ENCODE measurements at places on chromosomes 4 and X.

DNA sequence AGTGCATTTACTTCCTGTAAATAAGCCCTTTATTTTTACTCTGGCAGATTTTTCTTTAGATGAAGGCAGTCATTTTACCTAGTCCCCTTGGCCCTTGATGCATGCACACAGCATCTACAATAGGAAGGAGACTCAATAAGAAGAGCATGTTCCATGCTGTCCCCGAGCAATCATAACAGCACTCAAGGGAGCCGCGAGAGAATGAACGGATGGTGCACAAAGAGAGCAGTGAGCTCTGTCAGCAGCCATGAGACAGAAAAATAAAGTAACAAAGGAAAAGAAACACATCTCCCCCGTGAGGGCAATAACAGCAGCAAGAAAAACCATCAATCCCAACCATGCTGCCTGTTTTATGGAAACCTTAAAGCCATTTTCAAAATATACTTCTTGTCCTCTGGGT lies 11.9 kb downstream of the SMIM31 start:
- DNase-seq, result no peak

DNA sequence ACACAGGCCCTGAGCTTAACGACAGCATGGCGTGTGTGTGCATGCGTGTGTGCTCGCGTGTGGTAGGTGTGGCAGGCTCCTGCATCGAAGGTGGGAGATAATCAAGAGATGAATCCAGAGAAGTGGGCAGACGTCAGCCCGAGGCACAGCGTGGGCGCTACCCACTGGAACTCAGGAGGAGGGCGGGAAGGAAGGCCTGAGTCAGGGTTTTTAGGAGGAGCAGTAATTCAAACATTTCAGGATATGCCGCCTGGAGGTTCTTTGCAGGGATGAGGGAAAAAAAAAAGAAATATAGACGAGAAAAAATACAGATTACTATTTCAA lies 66.3 kb upstream of the STX18 start:
- no peak for DNase-seq

GRCh38 chrX:45769761-45770582 lies 569.3 kb upstream of the DIPK2B start:
- peak; percentile 91 for DNase-seq

GRCh38 chr4:171983935-171984805 lies 171.0 kb downstream of the GALNTL6 start:
- DNase-seq, result no peak

DNA sequence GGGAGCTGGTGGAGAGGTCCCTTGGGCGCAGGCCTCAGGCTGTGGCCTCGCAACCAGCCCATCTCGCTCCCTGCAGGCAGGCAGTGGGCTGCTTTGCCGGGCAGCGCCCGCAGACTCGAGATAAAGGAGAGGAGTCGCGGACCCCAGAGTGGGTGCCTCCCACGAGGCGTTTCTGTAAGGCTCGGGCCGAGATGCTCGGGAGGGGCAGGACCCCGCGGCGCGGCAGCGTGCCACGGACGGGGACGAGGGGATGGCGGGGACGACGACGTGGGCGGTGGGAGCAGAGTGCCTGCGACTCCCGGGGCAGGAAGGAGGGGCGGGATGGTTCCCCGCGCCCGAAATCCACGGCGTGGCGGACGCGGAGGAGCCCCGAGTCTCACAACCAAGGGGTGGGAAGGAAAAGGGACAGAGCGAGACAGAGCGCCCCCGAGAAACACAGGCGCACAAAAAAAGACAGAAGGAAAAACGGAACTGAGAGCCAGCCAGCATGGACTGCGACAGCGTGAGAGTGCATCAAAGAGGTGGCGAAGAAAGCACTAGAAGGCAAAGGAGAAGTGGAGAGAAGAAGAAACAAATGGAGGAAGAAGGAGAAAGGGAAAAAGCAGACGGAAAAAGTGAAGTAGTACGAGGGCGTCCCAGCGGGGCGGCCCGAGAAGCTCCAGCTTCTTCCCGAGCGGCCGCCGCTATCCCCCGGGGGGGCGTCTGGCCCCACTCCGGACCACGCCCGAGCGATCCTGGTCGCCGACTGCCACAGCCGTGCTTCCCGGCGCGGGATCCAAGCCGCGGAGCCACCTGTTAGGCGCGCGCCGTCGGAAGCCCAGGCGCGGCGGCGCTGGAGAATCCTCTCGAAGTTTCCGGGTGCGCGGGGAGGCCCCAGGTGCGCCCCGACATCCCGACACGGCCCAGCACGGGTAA lies 1.5 kb downstream of the BEND4 start:
- DNase-seq, result no peak

GRCh38 chr4:2177443-2178093 lies 64.4 kb downstream of the HAUS3 start:
- peak; percentile 10 for DNase-seq

GRCh38 chr4:7237873-7238272 lies 45.5 kb downstream of the SORCS2 start:
- DNase-seq, result no peak

DNA sequence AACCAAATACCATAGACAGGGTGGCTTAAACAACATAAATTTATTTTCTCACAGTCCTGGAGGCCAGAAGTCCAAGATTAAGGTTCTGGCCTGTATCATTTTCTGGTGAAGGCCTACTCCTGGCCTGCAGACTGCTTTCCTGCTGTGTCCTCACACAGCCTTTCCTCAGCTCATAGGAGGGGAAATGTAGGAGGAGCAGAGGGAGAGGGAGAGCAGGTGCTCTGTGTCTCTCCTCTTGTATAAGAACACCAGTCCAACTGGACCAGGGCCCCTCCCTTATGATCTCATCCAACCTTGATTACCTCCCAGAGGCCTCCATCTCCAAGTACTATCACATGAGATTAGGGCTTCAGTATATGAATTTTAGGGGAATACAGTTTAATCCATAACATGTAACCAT lies 34.3 kb downstream of the RAPGEF2 start:
- no peak for DNase-seq

DNA sequence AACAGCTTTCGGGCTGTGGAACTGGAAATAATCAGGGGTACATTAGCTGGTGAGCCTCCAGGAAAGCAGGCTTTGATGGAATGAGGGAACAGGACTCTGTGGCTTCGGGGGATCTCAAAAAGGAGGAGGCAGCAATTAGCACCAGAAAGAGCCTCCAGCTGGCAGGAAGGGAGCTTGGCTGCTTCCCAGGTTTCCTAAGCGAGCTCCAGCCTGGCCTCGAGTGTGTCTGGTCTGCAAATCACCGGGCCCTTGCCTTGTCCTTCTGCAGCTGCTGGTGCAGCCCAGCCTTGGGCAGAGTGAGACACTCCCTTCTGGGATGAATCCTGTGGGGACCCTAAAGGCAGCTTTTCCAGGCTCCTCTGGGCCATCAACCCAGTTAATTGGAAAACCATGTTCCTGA lies 10.7 kb upstream of the PDHA1 start:
- peak; percentile 31 for DNase-seq

GRCh38 chr4:99715286-99715685 lies 57.7 kb upstream of the C4orf54 start:
- no peak for DNase-seq

DNA sequence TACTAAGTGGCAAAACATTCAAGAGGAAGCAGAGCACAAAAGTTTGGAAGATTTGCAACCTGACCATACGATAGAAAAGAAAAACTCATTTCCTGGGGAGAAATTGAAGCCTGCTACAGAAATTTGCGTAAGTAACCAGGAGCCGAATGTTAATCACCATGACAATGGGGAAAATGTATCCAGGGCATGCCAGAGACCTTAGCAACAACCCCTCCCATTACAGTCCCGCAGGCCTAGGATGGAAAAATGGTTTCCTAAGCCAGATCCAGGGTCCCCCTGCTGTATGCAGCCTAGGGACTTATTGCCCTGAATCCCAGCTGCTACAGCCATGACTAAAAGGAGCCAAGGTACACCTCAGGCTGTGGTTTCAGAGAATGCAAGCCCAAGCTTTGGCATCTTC lies 472.2 kb upstream of the KLHL4 start:
- no peak for DNase-seq

DNA sequence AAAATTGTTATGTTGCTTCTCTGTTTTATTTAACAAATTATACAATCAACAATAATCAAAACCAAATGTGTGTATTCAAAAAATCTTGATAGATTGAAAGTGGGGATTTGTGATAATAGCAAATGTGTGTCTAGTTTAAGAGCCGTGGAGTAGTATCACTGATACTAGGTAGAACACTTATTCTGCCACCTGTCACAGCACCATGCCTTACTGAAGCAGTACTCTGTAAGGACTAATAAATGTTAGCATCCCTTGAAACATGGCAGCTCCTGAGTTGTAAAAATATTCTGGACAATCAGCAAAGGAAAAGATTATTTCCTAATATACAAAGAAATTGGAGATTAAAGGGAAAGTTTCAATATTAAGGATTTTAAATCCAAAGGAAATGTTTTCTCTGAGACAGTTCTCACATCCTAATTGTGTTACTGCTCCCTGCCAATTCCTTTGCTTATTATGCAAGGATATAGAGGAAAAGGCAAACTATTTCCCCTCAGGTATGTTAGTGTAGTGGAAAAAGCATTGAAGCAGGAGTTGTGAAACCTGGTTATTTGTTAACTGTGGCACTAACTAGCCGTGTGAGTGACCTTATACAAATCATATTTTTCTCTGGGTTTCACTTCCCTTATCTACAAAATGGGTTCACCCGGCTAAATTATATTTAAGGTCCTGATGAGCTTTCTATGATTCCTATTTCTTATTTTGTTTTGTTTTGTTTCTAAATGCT lies 303.1 kb downstream of the ARHGAP24 start:
- DNase-seq, result peak; percentile 61

DNA sequence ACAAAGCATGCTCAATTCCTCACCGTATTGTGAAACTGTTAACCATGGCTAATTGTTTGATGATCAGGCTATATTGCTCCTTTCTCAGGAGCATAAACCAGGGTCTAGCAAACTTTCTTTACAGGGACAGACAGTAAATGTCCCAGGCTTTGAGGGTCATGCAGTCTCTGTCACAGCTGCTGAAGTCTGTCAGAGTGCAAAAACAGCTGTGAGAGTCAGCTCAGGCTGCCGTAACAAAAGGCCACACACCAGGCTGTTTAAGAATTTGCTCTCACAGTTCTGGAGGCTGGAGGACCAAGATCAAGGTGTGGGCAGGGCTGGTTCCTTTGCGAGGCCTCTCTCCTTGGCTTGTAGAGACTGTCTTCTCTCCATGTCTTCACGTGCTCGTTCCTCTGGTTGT lies 75.6 kb downstream of the GPR143 start:
- no peak for DNase-seq

DNA sequence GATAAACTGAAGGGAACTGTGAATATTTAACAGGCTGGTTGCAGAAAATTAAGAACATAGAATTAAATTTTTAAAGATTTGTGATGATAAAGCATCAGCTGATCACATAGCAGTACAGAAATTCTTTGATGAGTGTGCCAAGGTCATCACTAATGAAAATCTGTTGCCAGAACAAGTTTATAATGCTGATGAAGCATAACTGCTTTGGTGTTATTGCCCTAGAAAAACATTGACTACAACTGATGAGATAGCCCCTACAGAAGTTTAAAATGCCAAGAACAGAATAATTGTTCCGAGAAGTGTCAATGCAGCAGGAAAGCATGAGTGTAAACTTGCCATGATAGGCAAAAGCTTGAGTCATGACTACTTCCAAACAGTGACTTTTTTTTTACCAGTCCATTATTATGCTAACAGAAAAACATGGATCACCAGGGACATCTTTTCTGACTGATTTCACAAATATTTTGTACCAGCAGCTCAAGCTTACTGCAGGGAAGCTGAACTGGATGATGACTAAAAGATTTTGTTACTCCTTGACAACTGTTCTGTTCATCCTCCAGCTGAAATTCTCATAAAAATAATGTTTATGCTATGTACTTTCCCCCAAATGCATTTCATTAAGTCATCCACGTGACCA lies 1136.6 kb downstream of the FAT4 start:
- no peak for DNase-seq

- no peak for DNase-seq
Observed at GRCh38 chr4:173508386-173509035, 21.5 kb downstream of the HAND2 start.

DNA sequence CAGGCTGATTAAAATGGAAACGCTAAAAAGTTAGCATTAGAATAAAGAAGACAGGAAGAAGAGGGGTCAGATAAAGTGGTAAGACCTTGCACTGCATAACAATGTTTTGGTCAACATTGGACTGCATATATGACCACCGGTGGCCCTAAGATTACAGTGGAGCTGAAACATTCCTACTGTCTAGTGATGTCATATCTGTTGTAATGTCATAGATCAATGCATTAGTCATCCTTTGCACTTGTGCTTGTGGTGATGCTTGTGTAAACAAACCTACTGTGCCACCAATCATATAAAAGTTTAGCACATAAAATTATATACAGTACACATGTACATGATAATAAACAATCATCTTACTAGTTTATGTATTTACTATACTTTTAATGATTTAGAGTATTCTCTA lies 73.0 kb downstream of the TMEM165 start:
- peak; percentile 59 for DNase-seq

GRCh38 chr4:106367072-106367471 lies 1.5 kb downstream of the GIMD1 start:
- no peak for DNase-seq

DNA sequence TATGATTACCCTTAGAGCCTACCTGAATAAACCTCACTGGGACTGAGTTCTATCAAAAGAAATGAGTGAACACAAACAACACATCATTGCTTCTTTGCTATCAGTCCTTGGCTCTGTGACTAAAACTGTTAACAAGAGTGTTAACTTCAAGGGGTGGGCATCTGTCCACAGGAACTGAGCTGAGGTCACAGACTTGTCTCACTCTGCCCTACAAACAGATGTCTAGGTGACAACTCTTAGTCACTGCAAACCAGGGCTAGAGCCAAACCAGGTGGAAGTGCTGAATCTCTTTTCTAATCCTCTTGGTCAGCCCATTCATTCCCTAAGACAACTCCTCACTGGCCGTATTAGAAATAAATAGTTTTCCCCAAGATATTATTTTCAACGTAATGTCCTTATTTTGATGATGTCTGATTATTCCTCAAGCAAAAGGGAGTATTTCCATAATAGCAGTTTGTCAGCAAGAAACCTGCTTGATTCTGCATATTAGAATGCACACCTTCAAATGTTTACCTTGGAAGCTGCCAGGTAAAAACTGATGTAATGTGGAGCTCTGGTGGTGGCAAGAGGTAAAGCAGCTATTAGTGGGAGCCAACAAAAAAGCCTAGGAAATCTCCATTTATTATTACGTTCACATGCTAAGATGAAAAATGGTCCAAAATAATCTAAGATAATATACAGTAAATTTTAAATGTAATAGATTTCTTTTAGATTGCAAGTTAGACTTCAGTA lies 4.0 kb downstream of the COL25A1 start:
- DNase-seq, result peak; percentile 15

- DNase-seq, result no peak
Observed at GRCh38 chrX:140110081-140110650, 144.8 kb upstream of the CXorf66 start.

DNA sequence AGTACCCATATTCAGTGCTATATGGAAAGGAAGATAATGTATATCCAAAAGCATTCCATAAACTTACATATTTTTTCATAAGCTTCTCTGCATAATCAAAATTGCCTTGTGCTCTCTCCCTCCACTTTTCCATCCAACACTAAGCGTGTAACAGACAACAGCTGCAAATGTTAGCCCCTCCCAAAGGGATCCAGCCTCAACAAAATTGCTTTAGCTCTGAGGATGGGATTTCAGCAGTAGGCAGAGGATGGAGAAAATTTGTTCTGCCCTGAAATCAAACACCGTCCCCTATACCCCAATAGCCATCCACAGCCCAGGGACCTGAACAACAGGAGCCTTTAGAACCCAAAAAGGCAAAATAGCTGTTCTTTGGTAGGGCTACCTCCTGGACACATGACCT lies 28.8 kb upstream of the FGF13 start:
- DNase-seq, result no peak
